CD4-positive, alpha-beta T cell treated with Interleukin-15 for 4 hours (primary cell): ENCODE measurements at places on chromosomes 7 and 10.

GRCh38 chr7:81415181-81415580, 354.7 kb downstream of the HGF start:
- DNase-seq, result no peak

DNA sequence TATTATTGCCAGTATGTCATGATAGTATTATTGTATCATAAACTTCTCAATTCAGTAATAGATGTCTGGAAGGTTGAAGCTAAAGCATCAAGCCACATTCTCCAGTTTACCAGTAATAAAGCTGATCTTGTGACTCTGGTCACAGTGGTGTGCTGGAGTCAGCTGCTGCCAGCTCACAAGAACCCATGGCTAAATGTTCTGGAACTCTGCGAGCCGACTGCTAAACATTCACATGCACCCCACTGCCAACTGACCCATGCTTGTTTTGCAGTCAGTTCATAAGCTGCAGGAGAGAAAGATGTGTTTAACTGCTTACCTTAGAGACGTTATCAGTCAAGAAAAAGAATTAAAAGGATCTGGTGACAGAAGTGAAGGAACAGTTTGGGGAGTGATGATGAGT, 5.9 kb upstream of the DNTT start:
- DNase-seq, result no peak

DNA sequence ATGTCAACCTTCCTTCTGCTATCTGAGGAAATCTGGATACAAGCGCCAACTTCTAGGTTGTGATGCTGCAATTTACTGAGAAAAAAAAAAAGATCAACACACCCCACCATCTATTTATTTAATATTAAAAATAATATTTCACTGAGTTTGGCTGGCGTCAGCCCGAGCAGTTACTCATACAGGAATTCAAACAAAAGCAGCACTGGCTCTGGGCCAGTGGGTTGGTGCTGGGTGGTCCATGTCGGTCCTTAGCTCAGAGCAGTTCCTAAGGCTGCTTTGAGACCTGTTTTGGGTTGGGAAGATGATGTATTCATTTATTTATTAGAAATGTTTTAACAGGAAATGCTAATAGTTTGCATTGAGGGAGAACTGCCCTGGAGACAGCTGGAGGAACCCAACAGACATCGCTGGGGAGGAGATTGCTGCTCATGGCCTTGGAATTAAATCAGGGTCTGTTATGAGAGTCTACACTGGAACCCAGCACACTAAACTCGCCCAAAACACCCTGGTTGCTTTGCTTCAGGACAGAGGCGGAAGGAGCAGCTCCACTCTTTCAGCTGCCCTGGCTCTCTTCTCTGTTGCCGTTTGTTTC, 36.3 kb upstream of the GOT1 start:
- DNase-seq, result no peak

GRCh38 chr7:12586271-12586670, 15.8 kb downstream of the SCIN start:
- no peak for DNase-seq
